PC-9 (cell line): ENCODE measurements at places on chromosomes 4 and X. TPM values are rescaled to one million over a fixed set of nuclear protein-coding genes. Genes with fewer than 3 reads are reported as not detected.
A peak's percentile ranks its signal among the peaks of the same experiment; 100 is the strongest.

- no peak for DNase-seq
Measured at GRCh38 chr4:99759346-99759984, 57.2 kb upstream of the DAPP1 start.

DNA sequence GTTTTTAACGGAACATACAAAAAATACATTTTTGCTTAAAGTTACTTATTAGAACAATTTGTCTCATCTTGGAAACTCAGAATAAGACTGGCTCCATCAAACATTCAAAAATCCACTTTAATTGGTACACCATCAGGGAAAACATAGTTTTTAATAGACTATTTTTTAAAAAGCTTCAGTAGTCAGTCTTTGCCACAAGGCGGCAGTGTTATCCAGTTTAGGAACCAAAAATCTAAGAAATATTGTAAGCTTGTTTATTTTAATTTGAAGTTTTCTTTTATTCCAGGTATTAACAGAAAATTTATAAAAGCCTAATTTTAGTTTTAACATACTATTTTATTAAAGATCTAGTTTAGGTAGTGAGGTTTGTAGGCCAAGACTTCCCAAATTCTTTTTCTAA lies 107.7 kb downstream of the APOOL start:
- no peak for DNase-seq

DNA sequence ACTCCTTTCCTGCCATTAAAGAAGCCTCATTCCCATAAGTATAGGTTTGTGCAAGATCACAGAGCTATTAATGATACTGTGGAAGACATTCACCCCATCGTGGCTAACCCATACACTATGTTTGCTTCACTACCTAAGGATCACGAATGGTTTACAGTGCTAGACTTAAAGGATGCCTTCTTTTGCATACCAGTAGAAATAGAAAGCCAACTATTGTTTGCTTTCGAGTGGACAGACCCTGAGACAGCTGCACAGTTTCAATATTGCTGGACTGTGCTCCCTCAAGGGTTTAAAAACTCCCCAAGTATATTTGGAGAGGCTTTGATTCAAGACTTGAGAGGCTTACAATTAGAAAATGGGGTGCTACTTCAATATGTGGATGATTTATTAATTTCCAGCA lies 16.0 kb upstream of the PAPSS1 start:
- DNase-seq = no peak

DNA sequence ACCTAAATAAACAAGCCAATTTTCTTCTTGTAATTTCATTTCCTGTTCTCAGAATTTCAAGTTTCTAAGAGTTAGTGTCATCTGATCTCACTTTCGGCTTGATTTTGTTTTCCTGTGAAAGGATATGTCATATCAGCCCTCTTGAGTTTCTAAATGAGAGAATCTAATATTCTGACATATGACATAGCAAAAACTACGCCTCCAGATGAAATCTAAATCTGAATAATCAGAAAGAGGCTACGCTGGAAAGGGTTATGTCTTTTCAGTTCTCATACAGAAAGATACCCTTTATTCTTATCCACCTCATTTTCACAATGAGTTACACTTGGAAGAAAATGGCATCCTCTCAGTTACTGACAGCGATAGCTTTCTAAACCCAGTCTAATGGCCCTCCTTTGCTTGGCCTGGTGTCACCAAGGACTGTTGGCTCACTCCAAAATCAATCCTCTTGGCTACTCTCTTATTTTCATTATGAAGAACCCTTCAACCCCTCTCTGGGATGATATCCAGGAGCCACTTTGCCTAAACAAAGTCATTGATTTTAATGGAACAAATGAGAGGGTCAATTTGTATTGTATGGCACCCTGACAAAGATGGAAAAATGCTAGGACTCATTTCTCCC lies 65.6 kb downstream of the ASB9 start:
- DNase-seq = no peak

- DNase-seq = peak; percentile 40
Measured at GRCh38 chr4:164239976-164240375, 514.0 kb upstream of the SMIM31 start.

UGDH gene
- total RNA-seq = 88.6 and 98.5 TPM in 2 replicates

- DNase-seq = peak; percentile 79
Measured at GRCh38 chr4:7434766-7435150, at the start of gene PSAPL1. PSAPL1 (minus strand) TSS chr4:7434930; CDS start chr4:7434879, 51 bp downstream.

GRCh38 chr4:149988087-149988410 lies 90.2 kb upstream of the DCLK2 start:
- no peak for DNase-seq
